ENCODE measurements at places on chromosomes 12 and 14.

GRCh38 chr14:100149851-100150611 is 9.4 kb downstream of the DEGS2 start:
- DNase-seq: no peak

DNA sequence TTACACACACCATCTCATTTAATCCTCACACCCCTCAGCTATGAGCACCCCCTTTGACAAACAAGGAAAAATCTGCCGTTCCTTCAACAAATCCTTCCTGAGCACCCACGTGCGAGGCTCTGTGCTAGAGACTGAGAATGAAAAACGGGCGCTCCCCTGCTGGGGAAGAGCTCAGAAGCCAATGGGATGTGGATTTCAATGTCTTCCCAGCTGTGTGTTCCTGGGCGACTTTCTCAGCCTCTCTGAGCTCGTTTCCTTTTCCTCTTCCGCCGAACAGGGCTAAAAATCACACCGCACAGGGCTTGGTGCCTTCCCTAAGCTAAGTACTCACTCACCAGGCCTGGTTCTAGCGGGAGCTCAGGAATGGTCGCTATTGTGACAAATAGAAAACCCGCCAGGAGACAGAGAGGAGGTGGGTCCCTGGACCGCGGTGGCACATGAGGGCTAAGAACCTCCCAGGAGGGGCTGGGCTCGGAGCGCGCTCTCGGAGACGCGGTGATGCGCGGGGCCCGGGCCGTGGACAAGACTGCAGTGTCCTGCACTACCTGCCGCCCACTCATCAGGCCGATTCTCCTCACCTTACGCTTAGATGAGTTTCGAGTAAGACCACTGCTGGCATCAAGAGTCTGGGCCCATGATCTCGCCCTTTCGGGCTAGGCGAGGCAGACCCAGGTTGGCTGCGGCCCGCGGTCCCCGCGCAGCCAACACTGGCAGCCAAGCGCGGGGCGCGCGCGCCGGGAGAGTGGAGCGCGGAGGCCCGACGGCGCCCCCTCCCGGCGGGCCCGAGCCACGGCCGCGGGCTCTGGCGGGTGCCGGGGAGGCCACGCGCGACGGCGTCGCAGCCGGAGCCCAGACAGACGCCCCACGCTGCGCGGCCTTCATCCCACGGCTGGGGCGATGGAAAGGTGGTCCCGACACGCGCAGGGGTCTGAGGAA is 17.0 kb downstream of the ZDHHC22 start:
- DNase-seq: peak; percentile 40

DNA sequence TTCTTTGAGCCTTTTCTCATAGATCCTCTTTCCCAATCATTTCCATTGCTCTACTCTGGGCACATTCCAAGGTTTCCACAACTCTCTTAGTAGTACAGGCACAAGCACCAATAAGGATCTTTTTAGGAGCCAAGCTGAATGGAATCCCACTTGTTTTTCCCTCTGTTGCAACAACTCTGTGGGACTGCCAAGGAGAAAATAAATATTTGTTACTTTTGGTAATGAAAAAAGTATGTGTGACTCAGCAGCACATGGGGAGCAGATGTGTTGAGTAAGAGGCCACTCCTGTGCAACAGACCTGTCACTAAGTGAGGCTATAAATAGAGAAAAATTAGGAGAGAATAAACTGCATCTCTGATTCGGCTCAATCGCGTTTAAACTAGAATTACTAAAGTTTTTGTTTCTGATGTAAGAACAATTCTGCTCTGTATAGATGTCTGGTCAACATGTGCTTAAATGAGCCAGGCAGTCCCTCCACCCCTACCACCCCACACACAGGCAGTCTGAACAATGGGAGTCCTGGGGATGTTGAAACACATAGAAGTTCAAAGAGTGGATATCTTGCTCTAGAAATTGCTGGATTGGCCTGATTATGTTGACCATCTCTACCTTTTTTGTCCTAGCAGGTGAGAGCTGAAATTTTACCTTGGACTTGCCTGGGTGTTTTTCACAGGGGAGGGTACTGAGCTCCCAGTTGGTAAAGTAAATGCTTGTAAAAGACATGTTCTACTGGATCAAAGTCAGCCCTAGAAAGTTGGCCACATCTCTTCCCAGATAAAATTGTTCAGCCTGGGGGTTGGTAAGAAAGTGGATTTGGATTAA is 244.3 kb upstream of the NOVA1 start:
- no peak for DNase-seq

DNA sequence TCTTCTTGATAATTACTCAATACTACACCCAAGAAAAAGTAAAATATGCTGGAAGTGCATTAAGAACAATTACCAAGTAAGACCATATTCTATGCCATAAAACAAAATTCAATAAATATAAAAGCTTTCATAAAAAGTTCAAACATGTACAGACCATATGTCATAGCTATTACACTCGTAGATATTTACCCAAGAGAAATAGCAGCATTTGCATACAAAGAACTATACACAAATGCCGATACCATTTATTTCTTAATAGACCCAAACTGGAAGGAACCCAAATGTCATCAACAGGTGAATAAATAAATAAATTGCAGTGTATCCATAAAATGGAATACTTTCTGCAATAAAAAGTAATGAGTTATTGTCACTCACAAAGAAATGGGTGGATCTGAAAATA is 78.3 kb upstream of the SLC16A7 start:
- no peak for DNase-seq

GRCh38 chr14:83611906-83612390 is 1918.0 kb upstream of the FLRT2 start:
- no peak for DNase-seq

DNA sequence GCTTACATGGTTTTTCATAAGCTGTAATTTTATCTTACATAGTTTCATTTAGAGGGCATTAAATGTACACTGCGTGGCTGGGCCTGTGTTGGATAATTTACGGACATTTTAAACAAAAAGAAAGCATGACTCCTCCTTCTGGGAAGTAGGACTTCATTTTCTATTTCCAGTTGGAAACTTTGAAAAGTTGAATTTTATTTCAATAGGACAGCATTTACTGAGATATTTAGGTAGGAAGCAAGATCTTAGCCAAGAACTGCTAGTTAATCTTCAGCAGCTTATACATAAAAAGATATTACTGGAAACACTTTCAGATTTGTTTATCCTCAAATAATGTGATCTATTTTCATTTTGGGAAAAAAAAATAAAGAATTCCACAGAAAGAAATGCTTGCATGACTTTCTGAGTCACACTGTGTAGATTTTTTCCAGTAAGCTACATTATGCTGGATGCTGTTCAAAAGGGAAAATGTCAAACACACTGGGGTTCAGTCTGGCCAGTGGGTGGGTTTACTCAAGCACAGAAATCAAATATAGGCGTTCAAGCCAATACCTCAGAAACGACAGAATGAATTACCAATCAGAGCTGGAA is 239.4 kb upstream of the KRR1 start:
- DNase-seq: no peak

DNA sequence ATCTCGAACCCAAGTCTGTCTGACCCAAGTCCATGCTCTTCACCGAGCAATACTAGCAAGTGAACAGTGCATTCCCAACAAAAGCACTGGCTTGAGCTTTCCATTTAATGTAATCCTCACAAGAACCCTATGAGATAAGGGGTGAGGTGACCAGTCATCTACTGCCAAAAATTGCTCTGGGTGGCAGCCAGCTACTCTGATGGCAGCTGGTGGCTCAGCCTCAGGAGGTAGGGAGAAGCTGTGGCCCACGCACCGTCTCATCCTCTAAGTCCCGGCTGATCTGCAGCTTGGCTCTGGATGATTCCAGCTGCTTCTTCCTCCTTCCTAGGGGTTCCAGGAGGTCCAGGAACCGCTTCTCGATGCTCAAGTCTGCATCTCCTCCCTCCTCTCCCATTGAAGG is 75.2 kb downstream of the PLEKHG3 start:
- DNase-seq: no peak

- DNase-seq: no peak
These were observed 11.9 kb upstream of the SH2B3 start for GRCh38 chr12:111393700-111394300.

GRCh38 chr12:101995684-101996083 is 66.1 kb downstream of the WASHC3 start:
- DNase-seq: no peak

DNA sequence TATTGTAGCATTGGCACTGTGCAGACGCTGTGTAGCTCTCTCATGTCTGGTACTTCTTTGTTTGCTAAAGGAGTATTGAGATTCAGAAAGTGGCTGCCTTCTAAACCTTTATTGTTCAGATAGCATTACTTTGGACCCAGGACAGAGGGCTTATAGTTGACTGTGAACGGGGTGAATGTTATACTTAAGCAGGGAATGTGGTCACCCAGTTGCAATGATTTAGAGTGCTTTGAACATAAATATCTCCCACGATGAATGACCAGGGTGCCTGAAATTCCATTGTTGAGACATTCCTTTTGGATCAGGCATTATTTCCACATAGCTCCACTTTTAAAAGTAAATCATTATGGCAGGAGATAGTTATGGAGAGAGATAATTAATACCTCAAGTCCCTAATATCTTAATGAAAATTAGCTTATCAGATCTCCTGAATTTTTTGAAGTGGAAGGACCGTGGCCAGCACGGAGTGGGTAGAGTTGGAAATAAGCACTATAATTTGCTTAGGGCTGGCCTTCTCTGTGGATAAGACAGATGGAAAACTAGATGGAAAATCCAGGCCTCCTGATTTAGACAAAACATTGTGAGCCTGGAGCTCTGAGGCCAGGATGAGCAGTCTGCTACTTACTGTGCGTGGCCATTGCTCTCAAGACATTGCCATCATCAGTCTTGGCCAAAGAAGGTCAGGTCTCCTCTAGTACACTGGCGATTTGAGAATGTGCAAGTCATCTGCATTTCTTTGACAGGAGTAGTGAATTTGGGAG is 114.5 kb downstream of the ETV6 start:
- no peak for DNase-seq

GRCh38 chr14:77752799-77753516 is 8.0 kb downstream of the SNW1 start:
- DNase-seq: no peak

- DNase-seq: no peak
These were observed 120.9 kb downstream of the SINHCAF start for GRCh38 chr12:31205054-31205453.

DNA sequence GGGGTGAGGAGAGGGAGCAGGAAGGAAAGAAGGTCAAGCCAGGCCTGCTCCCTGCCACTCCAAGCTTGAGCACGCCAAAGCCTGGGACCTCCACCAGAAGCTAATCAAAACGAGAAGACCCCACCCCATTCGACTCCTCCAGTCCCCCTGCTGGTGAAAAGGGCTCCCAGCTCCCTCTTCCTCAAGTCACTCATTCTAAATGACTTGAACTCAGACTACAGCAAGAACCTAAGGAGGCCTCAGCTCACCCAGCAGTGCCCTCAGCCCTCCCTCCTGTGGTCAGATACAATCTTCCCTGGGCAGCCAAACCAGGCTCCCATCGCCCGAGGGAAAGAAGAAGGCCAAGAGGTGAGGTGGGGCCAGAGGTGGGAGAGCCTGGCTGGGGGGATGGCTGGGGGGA is 17.4 kb downstream of the HDAC7 start:
- DNase-seq: no peak

DNA sequence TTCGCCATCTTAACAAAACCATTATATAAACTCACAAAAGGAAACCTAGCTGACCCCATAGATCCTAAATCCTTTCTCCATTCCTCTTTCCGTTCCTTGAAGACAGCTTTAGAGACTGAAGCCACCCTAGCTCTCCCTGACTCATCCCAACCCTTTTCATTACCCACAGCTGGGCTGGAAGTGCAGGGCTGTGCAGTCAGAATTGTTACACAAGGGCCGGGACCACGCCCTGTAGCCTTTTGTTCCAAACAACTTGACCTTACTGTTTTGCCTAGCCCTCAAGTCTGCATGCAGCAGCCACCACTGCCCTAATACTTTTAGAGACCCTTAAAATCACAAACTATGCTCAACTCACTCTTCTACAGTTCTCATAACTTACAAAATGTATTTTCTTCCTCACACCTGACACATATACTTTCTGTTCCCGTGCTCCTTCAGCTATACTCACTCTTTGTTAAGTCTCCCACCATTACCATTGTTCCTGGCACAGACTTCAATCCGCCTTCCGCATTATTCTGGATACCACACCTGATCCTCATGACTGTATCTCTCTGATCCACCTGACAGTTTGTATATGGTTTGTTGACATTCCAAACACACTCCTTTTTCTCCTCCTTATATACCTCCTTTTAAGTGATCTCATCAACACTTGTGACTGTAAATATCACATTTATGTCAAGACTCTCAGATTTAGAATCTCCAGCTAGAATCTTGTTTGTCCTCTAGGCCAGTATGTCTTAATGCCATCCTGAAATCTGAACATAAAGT is 208.7 kb downstream of the KITLG start:
- DNase-seq: no peak

DNA sequence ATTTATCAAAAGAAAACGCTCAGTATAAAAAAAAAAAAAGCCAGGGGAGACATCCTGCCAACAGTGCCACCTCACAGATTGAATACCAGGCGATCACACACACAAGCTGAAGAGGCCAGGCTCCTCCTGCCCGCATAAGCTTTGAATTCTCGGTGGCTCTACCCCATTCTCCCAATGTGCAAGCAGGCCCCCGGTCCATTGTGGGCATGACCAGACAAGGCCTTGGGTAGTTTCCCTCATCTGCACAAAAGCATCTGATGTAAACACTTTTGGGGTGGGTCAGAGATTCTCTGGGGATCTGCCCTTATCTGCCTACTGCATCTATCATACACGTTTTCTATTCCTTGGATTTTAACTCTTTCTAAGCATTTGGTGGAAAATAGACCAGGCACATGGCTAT is 16.2 kb downstream of the KLRF2 start:
- DNase-seq: no peak

DNA sequence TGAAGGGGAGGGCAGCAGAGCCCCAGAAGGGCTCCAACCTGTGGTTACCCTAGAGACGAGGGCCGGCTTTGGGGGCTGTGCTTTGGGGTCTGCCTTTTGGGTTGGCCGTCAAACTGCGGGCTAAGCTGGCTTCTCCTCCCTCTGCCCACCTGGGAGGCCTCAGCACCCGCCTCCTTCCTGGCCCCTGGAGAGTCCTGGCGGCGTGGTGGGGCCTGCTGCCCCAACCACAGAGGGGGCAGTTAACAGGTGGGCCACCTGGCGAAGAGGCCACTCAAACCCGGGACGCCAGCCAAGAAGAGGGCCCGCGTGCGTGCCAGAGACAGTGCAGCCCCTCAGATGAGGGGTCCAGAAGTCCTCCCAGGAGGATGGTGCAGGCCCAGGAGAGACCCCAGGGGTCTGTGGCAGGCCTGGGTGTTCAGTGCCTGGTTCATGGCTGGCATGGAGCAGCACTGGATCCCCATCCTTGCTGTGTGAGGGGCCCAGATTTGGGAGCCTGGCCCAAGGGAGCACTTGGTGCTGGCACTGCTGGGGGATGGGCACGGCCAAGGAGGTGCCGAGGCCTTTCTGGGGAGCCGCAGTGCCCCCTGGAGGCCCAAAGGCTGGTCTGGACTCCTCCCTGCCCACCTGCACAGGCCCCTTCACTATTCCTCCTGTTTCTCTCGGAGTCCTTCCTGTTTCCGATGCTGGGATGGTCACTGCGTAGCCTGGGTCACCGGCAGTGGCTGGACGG is 48.8 kb downstream of the LRCOL1 start:
- no peak for DNase-seq

DNA sequence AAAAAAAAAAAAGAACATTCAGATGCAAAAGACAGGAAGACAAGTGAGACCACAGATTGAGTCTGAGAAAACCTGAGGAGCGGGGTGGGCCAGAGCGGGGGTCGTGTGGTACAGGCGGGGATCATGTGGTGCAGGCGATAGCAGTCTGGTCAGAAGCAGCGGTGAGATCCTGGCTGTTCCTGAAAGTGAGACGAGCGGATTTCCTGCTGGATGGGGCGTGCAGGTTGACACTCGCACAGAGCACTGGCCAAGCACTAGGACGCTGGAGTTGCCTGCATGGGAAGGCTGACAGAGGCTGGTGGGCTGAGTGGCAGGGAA is 35.7 kb downstream of the CDC42BPB start:
- no peak for DNase-seq

All from activated gamma-delta T cell (primary cell).